ENCODE measurements at places on chromosomes 1 and 21. TPM values are rescaled to one million over a fixed set of nuclear protein-coding genes. Genes with fewer than 3 reads are reported as not detected.

SLAMF7 gene
- total RNA-seq: not detected

PRDX6 gene
- 256 TPM for total RNA-seq

ST6GALNAC3 gene
- 3.6 TPM for total RNA-seq

TMEM200B gene
- total RNA-seq: 17.1 TPM

KRTAP19-3 gene
- not detected for total RNA-seq

All from bronchus fibroblast of lung (primary cell).